ENCODE measurements at places on chromosomes 3 and 15.
A peak's percentile ranks its signal among the peaks of the same experiment; 100 is the strongest.

GRCh38 chr3:59580996-59581395 is 531.2 kb upstream of the CFAP20DC start:
- DNase-seq, result no peak

DNA sequence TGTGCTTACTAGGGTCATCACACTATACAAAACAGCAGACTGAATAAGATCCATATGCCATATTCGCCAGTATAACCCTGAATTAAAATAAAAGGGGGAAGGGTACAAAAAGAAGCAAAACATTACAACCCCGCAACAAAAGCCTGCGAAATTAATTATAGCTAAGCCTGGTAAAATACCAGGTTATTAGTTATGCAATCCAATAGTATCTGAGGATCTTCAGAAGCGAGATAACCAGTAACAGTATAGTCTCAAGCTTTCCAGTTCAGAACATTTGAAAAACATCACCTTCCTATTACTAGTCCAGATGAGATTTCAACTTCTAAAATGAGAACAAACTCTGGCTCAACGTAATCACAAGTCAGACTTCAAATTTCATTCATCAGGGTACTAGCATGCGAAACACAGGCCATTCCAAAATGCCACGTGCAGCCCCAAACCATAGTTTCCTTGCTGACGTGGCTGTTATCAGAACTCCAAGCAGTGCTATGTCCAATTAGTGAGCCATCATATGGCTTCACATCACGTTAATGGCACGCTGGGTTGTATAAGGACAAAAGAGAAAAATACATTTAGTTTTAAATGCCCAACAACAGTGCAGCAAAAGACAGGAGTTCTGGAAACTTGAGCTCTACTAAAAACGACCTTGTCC is 1.1 kb downstream of the SSR3 start:
- no peak for DNase-seq

GRCh38 chr3:30675006-30675405 is 68.6 kb downstream of the TGFBR2 start:
- DNase-seq, result no peak

DNA sequence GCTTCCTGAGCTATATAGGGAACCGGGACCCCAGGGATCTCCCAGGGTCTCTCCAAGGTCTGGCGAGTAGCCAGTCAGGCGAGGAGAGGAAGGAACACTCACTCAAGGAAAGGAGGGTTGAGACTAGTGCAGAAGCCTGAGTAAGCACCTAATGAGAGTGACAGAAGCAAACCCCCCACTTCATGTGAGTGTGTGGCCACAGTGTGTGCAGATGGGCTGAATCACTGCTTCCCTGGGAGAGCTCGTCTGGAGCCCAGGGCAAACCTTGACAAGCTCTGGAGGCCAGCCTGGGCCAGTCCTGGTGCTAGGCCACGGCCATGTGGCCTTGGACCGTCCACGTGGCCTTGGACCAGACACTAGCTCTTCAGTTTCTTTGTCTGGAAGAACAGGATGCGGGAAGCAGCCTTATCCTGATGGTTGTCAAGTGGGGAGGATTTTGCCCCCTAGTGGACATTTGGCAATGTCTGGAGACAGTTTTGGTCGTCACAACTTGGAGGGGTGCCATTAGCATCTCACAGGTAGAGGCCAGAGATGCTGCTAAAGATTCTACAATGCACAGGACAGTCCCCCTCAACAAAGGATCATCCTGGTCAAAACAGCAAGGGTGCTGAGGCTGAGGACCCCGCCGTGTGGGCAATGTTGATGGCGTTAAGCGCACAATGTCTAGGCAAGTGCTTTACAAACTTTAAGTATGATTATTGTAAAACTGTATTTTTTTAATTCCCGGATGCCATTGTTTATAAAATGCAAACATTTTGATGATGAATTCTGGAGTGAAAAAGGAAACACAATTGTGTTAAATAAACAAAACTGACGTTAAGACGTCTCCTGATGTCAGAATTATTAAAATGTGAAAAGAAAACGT is 34.8 kb upstream of the CTSH start:
- peak; percentile 56 for DNase-seq

- no peak for DNase-seq
Observed at GRCh38 chr15:73959801-73960200, 32.3 kb downstream of the STOML1 start.

DNA sequence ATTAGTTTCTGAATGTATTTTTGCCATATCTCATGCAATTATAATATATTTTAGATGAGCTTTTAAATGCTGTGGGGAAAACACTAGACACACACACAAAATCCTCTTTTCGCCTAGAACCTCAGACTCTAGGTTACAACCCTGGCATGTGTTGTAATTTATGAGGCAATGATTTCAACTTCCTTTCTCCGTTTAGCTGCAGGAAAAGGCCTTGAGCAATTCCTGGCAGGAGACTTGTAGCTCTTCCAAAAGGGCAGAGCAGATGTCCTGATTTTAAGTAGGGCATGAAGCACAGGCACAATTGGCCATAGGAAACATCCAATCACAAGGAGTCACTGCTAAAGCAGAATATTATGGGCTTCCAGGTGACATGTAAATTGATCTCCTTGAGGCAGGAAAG is 82.0 kb downstream of the GPR156 start:
- no peak for DNase-seq

Data from NCI-H1092 (cell line).